Fibroblast of skin of right biceps (primary cell): ENCODE measurements at places on chromosomes 16 and 17.

- no peak for DNase-seq
Measured at GRCh38 chr17:1878419-1879121, 48.8 kb downstream of the RPA1 start.

GRCh38 chr17:80760511-80760911, 215.9 kb downstream of the RPTOR start:
- DNase-seq = no peak

GRCh38 chr17:30225919-30226553, 9.5 kb downstream of the SLC6A4 start:
- DNase-seq = no peak

DNA sequence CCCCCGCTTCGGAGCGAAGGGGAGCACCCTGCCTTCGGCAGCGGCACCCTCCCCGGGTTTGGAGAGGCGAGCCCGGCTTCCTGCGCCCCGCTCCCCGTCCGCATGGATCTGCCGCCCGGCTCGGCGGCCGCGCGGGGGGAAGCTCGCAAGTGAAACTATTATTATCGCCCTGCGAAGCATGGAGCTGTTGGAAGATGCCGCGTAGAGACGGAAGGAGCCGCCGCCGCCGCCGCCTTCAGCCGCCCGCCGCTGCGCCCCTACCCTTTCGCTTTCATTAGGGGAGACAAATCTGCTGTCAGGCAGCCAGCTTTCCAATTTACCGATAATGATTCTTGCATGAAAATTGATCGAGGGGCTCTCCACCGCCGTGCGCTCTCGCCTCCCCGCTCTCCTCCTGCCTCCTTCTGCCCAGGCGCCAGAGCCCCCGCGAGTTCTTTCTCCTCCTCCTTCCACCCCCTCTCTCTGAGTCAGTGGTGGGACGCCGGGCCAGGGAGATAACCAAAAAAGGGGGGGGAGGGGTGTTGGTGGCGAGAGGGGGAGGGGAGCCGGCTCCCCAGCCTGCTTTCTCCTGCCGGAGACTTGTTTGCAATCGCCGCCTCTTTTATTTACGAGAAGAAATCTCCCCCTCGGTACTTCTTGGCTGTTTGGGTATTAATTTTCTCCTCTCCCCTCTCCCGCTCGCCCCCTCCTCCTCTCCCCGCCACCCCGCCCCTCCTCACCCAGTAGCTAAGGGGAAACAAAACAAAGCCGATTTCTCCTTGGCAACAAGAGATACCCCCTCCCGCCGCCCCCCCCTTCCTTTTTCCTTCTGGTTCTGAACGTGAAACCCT, 58.0 kb upstream of the GSE1 start:
- DNase-seq = peak; percentile 90

DNA sequence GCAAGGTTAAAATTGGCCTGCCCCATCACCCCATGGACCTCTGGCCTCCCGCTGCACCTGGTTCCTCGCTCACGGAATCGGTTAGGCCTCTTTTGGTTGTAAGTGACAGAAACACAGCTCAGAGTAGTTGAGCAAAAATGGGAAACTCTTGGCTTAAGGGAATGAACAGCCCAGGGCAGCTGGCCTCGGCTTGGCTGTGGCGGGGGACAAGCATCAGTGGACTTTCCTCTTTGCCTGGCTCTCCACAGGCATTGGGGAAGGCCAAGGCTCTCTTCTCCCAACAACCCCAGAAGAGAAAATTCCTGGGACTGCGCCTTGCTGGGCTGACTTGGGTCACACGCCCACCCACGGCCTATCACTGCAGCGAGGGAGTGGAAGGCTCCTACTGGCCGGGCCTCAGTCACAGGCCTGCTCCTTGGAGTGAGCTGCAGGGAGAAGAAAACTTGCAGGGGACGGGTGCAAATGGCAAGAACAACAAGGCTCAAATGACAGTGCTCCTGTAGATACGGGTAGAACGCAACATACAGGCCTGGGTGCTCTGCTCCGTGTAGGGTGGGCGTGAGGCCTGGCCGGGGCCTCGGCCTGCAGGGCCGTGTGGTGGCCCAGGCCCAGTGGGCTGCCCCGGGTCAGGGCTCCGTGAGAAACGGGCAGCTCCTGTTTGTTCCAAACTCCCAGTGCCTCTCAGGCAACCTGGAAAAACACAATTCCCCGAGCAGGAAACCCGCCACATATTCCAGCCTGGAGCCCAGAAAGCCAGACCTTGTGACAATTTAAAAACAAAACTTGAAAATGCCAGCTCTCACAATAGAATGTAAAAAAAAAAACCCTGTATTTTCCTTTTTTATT, 25.0 kb upstream of the ATP2A3 start:
- DNase-seq = no peak

GRCh38 chr16:88505405-88506082, 52.5 kb downstream of the ZFPM1 start:
- peak; percentile 18 for DNase-seq

DNA sequence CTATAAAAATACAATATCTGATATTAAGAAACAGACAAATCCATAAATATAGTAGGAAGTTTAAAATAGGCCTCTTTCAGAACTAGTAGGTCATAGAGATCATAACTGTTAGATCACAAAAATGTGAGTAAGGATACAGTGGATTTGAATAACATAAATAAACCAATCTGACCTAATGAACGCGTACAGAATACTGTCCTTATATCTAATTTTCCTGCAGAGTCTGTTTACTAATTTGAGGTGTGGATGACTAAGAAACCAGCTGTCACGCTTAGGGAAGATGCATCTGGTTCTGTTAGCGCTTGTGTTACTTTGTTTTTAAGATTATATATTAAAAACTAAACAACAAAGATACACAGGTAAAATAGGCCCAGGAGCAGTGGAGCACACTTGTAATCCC, 14.8 kb downstream of the CPD start:
- no peak for DNase-seq

- DNase-seq = no peak
Measured at GRCh38 chr17:8014558-8014850, 12.1 kb downstream of the GUCY2D start.

- DNase-seq = peak; percentile 73
Measured at GRCh38 chr16:48498769-48499631, 111.0 kb downstream of the N4BP1 start.

DNA sequence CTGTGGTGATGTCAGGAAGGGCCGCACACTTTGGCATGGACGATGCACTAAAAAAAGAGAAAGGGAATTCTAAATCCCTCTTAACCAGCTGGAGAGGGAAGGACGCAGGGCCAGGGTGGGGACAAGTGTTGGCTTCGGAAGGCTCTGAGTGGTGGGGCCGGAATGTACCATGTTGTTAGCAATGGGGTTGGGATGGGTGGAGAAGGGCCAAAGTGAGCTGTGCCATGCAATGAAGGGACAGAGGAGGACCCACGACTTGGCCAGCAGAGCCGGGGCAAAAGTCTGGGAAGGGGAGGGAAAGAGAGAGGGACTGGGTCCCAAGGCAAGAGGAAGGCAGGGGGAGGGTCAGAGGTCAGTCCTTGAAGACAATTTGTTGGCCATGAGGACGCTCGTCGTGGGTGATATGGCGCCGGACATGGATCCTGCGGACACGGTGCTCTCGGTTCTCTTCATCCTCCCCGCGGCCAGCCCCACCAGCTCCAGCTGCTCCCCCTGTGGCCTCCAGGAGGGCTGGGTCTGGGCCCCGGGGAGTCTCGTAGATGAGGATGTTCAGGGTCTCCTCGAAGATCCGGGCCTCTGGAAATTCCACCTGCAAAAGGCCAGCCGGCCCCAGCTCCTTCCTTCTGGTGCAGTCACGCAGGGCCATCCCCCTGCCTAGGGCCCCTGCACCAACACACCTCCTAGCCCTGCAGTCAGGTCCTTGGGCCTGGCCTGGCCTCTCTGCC, 6.4 kb downstream of the ASPHD1 start:
- DNase-seq = no peak

DNA sequence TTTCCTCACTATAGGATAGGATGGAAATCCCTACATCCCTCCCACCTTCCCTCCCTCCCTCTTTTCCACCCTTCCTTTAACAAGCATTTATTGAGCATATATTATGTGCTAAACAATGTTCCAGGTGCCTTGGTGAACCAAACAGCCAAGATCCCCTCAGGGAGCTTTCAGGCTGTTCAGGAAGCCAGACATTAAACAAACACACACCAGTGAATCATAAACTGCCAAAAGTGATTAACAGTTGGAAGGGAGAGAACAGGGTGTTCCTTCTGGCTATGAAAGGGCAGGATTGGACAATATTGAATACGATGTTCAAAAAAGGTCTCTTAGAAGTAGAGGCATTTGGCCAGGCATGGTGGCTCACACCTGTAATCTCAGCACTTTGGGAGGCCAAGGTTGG, 22.8 kb upstream of the CNEP1R1 start:
- no peak for DNase-seq

- no peak for DNase-seq
Measured at GRCh38 chr17:44272954-44273353, 5.0 kb upstream of the SLC4A1 start.

DNA sequence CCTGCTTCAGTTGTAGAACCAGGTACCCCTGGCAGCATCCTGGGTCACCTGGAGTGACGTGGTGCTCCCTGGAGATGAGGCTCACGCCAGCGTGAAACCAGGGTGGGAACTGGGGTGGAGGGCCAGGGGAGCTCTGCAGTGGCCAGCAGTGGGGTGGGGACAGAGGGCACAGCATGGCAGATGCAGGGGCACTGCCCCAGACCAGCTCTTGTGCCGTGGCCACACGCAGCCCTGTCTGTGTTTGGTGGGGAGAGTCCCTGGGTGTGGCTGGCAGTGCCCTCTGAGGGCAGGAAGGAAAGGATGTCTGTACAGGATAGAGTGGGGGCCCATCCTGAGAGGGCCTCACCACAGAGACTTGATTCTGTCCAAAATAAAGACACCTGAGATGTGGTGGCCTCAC, 24.5 kb downstream of the ZNF750 start:
- DNase-seq = no peak

- DNase-seq = peak; percentile 94
Measured at GRCh38 chr17:19507775-19508576, 25.7 kb upstream of the SLC47A1 start.

GRCh38 chr16:31265329-31266245, 5.8 kb downstream of the ITGAM start:
- DNase-seq = peak; percentile 1

DNA sequence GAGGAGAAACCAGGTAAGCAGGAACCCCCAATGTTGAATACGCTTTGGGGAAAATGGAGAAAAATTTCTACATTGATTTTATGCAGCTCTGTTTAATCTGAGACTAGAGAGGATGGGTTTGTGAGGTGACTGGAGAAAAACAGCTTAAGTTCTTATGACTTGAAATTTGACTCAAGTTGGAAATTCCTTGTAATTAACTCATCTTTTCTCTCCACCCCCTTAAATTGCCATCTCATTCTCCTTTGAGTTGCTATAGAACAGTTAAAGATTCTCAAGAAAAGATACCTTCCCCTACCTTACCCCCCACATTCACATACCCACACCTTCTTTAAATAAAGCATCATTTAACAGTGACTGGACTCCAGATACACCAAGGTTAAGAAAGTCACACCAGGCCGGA, 24.2 kb downstream of the ZNRF1 start:
- peak; percentile 66 for DNase-seq

DNA sequence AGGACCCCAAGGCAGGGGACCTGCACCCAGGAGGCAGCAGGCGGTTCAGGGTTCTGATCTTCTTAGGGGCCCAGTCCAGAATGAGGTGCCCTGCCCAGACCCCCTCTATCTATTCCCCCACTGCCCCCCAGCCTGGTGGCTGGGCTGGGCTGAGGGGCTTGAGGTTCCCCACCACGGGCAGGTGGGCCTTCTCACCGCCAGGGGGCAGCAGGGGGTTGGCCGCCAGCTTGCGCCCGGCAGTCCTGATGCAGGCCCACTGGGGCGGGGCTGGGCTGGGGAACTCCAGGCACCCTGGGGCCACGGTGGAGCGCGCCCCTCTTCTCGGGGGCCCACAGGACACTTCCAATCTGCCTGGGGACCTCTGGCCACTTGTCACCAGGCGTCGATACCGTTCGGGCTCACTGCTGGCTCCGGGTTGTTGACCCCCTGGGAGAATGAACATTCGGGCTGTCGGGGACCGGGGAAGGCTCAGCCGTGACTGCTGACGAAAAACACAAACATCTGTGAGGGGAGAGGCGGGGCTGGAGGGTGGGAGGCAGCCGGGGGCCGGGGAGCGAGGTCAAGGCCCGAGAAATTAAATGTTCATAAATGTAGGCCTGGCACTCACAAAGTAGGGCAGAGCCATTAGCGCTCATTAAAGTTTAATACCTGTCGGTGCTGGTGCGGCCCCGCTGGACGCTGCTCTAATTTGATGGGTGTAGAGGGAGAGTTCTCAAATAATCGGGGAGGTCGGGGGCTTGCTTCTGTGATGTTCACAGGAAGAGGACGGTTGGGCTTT, 219.3 kb upstream of the GSE1 start:
- DNase-seq = peak; percentile 60

DNA sequence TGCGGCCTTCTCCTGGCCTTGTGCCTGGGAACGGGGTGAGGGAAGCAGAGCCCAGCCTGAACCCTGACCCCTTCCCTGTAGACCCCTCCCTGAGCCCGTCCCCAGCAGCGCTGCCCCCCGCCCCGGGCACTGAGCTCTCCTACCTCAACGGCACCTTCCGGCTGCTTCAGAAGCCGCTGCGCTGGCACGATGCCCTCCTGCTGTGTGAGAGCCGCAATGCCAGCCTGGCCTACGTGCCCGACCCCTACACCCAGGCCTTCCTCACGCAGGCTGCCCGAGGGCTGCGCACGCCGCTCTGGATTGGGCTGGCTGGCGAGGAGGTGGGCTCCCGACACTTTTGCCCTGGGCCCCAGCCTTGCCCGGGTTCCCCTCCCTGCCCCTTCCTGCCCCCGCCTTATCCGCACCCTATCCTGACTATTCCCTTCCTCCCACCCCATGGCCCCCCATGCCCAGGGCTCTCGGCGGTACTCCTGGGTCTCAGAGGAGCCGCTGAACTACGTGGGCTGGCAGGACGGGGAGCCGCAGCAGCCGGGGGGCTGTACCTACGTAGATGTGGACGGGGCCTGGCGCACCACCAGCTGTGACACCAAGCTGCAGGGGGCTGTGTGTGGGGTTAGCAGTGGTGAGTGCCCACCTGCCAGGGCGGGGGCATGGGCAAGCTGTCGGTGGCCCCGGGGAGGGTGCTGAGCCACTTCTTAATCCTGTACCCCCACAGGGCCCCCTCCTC, 62.1 kb downstream of the MRC2 start:
- no peak for DNase-seq

- DNase-seq = no peak
Measured at GRCh38 chr17:27622986-27623385, 8.0 kb upstream of the LGALS9 start.

GRCh38 chr17:68863091-68863652, 92.0 kb downstream of the ABCA8 start:
- DNase-seq = no peak

GRCh38 chr17:73968680-73969079, 234.8 kb upstream of the RPL38 start:
- DNase-seq = no peak

GRCh38 chr17:76565728-76566612, 19.7 kb downstream of the ST6GALNAC2 start:
- no peak for DNase-seq

GRCh38 chr17:80103449-80104085, 2.2 kb downstream of the GAA start:
- no peak for DNase-seq
